Naive thymus-derived CD4-positive, alpha-beta T cell (primary cell): ENCODE measurements at places on chromosomes 2 and 18. TPM values are rescaled to one million over a fixed set of nuclear protein-coding genes. Genes with fewer than 3 reads are reported as not detected.

DNA sequence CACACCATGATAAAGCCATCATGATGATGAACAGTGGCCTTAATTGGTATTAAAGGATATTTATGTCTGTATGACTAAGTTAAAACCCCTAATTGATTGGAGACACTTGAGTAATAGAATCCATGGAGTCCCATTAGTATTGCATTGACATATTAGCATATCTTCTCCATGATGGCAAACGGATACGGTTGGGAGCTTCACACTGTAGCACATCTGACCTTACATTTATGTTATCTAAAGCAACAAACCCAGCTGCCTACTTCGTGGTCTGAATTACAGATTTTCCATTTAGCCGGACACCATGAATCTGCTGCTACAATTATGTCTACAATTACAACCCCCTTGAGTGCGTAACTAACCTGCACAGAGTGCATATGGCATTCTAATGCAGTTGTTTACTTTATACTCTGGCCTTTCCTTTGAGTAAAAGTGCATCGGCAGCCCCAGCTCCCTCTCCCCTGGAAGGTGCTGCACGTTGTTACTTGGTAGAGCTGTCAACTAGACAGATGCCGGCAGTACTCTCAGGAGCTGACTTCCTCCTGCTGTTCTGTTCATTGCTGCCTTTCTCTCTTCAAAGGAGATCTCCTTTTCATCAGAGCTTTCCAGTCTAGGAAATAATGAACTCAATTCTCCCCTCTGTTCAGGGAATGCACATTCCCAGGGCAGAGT lies 92.1 kb downstream of the LRRC30 start:
- DNase-seq: no peak

DNA sequence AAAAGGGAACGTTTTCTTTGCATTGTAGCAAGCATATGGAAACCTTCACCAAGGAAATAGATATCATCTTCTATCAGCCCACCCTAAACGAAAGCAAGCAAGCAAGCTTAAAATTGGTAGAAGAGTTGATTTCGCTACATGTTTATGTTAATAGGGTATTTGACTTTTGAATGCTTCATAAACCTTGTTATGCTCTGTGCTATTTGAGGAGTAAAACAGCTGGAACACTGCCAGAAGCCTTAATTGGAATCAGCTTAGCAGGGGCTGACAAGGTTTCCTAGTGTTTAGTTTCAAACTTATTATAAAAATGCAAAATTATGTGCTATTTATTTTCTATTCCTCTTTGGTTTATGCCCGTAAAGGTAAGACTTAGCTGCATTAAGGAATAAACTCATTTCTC lies 70.6 kb upstream of the LINC00305 start:
- DNase-seq: no peak

The CHAC2 gene
- 10.9 and 12.1 TPM in 2 replicates for total RNA-seq

The SFTPB gene
- total RNA-seq: not detected

DNA sequence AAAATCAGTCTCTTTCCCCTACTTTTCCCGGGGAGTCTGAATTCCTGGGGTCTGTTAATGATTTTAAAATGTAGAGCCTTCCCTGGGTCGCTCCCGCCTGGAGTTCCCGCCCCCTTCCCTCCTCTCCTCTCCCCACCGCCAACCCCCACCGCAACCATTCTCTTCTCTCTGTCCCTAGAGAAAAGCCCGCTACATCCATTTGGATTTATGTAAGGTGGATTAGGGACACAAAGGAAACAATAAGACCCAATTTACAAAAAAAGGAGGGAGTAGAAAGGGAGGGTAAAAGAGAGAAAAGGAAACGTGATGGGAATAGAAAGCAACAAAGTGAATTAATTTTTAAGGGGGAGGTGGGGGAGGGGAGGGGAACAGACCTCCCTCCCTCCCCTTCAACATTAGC lies 2.2 kb downstream of the EPHA4 start:
- no peak for DNase-seq

DNA sequence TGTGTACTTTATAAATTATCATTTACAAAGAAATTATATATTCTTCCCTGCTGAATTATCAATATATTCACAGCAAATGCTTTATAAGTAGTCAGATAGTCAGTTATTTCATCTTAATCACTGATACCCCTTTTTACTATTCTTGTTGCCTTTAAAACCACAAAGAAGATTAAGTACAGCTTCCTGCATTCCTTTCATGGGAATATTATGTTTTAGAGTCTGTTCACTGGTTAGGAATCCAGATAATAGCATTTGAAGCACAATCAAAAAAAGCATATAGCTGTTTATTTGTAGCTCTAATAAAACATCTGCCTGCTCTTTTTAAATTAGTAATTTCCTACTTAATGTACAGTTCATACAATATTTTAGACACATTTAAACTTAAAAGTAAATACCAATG lies 508.9 kb downstream of the FBXO15 start:
- DNase-seq: no peak

DNA sequence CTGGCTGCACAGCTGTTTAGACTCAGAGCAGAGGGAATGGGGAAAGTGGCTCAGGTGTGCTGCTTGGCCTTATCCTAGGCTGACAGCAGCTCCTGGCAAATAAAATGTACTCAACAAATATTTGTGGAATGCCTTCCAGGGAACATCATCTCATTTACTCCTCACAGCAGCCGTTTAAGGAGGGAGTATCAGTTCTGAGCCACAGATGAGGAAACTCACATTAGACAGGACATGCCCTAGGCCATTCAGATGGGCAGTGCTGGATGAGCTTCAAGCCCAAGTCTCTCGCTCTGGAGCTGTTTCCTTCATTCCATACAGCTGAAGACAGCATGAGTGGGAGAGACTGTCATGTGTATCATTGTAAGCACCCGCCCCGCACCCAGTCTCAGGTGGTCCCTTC lies 129.6 kb upstream of the CNGA3 start:
- no peak for DNase-seq

The SERPINB13 gene
- total RNA-seq: not detected

GRCh38 chr18:42801706-42802105 lies 313.8 kb downstream of the RIT2 start:
- no peak for DNase-seq

GRCh38 chr2:88770016-88770415 lies 78.5 kb downstream of the RPIA start:
- DNase-seq: no peak

The HDAC4 gene
- total RNA-seq: 62.3 TPM

DNA sequence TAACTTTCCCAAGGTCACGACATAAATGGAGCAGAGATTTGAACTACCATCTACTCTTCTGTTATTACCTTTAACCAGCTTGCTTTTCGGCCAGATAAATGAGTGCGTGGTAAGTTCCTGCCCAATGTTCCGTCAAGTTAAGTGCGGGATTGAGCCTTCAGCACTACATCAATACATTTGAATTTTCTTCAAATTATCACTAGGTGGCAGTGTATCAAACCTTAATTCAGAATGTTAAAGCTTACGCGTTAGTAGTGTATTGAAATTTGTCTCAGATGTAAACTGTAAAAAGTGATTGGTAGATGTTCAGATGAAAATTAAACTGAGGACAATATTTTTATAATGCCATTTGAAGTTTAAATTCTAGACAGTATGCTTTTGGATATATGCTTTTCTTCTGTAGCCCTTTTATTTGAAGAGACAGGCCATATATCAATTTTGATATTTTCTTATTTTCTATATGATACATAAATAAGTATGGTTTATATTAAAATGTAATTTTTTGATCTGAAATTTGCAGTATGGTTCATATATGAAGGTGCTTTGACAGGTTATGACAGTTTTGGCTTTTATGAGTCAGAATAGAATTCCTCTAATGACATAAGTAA lies 681.3 kb downstream of the ADCYAP1 start:
- DNase-seq: no peak

DNA sequence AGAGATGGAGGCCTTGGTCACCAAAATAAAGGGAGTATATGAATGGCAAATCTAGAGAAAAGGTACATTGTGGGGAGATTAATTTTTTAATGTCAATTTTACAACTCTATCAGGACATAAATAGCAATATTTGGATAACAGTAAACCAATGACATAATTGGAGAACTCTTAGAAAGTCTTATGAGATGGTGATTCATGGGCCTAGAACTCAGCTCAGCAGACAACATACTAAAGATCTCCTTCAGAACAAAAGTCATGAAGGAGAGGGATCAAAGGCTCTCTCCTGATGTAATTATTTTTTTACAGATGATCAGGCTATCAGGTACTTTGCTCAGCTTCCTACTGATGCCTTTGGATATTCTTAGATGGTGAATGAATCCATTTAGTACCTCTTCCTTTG lies 90.0 kb downstream of the CRACDL start:
- DNase-seq: no peak

GRCh38 chr2:193279361-193279760 lies 1084.6 kb upstream of the TMEFF2 start:
- DNase-seq: no peak

DNA sequence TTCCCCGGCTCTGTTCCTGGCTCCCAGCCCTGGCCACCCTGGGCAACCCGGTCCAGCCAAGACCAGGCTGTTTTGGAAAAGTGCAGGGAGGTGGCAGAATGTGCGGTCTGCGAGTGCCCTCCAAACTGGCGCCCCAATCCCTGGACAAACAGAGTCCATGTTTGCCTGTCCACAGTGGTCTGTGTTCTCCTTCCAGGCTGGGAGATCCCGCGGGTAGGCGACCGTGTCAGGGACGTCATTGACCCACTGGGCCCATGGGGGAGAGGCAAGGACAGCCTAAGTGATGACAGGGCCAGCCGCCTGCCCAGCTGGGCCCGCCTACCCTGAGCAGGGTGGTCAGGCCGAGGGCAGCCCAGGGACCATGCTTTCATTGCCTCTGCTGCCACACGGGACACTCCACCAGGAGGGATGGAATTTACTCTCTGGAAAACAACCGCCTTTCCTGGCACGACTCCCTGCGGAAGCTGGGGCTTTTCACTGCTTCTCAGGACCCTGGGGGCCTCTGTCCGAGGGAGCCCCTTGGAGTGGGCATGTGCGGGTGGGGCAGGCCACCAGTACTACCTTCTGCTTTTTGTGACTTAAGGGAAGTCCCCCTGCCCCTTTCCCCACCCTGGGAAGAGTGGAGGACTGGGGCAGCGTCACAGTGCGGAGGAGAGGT lies 20.1 kb downstream of the CYP26B1 start:
- no peak for DNase-seq

The HK2 gene
- 12.1 TPM for total RNA-seq

DNA sequence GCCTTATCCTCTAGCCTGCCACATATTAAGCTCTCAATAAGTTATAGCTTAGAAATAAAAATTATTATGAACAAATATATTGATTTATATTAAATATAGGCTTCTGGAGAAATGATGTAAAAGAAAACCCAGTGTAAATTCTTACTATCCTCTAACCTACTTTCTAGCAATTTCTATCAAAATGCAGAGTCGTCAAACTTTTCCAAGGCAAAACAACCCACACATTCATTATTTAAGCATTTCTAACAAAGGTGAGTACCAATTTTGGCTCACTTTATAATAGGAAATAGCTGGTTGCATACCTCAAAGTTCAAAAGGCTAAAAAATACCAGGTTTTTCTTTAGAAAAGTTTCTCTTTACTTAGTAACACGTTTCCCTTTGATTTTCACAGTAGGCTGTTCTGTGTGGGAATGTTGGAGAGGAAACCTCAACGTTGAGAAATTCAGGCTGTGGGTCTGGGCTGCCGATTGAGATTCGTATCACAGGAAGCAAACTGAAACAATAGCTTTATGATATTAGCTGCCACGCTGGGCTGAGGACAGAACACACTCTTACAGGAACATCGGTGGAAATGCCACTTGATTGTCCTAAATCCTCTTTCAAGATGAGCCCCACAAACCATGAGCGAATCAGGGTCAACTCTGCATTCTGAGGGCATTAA lies 53.0 kb downstream of the EPAS1 start:
- DNase-seq: no peak

- no peak for DNase-seq
Measured at GRCh38 chr2:24898122-24899109, 21.6 kb downstream of the ADCY3 start.

The ODC1 gene
- 73.0 TPM for total RNA-seq

The PAX8 gene
- 1.5 TPM for total RNA-seq

GRCh38 chr18:21184396-21184996 lies 57.5 kb upstream of the GREB1L start:
- no peak for DNase-seq

DNA sequence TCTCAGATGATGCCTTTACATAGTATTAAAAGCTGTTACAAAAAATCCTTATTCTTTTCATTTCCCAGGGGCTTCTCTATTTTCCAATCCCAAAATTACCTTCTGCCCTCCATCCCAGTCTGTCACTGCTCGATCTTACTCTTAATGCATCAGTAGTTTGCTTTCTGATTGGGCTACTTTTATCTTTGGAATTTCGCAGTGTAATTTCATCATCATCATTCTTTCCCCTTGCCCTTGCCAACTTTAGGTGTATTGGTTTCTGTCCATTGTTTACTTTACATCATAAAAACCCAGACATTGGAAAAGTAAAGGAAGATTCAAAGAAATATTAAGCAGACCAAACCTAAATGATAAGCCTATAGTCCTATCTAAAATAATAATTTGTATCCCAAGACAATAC lies 457.2 kb downstream of the PIK3C3 start:
- no peak for DNase-seq

DNA sequence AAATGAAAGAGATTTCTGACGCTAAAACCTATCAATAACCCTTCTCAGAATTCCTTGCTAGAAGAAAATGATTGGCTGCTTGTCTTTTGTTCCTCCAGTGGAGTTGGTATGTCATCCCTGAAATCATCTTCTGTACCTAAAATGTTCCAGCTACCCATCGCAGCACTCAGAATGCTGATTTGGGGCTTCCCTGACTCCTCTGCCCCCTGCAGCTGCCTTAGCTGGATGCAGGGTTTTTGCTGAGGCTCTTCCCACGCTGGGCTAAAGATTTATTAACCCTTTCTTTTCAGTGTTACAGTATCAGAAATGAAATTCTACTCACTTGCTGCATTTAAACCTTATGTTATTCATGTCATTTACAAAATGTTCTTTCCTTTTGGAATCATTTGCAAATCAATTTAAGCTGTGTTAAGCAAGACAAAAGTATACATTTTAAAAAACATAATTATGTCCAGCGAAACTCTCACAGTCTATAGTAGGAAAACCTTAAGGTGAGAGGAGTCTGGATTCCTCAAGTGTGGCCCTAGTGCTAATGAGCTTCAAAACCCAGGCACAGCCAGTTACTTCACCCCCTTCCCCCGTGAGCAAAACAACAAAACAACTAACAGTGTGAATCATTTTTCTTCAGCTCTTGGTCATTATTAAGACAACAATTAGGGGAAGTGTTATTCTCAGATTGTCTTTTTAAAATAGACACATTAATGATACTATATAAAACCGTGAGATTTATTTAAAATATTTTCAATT lies 32.8 kb downstream of the PKP4 start:
- DNase-seq: no peak

The CFC1 gene
- not detected for total RNA-seq

GRCh38 chr18:49632588-49632987 lies 70.7 kb downstream of the LIPG start:
- no peak for DNase-seq

The SH2D6 gene
- total RNA-seq: not detected

The SRD5A2 gene
- total RNA-seq: not detected

The CD8B2 gene
- not detected for total RNA-seq

The TRIM43 gene
- total RNA-seq: not detected

GRCh38 chr2:157684940-157685466 lies 56.3 kb upstream of the ACVR1C start:
- no peak for DNase-seq
